Left renal pelvis (tissue), 4 donors: ENCODE measurements at places on chromosomes 4 and X.

- no peak for DNase-seq
These were observed 58.5 kb upstream of the NUDT6 start for GRCh38 chr4:122980860-122981259.

- no peak for DNase-seq
These were observed 102.6 kb upstream of the TENT5D start for GRCh38 chrX:80317646-80318045.

GRCh38 chr4:67894659-67895058 lies 10.9 kb upstream of the TMPRSS11D start:
- DNase-seq: no peak

DNA sequence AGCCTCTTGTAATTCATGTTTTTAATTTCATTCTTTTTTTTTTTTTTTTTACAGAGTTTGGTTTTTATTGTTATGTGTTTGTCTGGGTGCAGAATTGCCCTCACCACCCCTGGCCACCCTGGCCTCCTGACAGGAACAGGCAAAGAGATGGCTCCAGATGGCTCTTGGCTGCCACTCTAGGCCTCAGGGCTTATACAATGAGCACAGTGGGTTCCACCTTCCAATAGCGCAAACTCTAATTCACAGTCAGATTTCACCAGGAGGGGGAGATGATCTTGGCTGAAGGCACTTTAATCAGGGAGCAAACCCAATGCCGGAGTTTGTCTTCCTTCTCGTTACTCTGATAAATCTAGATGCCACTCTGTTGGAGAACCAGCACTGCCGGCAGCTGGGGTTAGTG lies 24.8 kb downstream of the CPE start:
- no peak for DNase-seq

DNA sequence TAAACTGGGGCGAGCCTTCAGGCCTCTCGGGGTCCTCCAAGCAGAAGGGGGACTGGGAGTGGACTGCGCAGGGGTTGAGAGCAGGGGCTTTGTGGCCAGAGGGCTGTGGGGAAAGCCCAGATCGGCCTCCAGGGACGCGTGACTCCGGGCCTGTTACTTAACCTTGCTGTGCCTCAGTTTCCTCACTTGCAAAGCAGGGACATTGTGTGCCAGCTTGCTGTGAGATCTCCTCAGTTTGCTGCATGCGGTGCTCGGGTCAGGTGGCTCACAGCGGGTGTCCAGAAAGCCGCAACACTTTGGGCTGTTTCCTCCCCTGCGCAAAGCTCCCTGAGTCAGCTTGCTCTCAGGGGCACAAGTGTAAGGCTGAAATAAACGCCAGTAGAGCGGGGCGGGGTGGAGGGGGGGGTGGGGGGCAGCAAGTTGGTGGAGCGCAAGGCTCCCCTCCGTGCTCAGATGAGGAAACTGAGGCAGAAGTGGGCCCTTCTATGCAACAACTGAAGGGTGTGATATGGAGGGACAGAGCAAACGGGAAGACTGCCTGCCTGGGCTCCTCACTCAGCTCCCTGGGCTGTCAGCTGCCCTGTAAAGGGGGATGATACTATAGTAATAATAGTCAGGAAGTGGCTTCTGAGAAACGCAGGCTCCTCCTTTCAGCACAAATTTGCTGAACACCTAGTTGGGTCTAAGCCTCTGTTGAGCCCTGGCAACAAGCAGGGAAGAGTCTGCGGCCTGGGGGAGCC lies 101.0 kb downstream of the HMX1 start:
- DNase-seq: no peak

DNA sequence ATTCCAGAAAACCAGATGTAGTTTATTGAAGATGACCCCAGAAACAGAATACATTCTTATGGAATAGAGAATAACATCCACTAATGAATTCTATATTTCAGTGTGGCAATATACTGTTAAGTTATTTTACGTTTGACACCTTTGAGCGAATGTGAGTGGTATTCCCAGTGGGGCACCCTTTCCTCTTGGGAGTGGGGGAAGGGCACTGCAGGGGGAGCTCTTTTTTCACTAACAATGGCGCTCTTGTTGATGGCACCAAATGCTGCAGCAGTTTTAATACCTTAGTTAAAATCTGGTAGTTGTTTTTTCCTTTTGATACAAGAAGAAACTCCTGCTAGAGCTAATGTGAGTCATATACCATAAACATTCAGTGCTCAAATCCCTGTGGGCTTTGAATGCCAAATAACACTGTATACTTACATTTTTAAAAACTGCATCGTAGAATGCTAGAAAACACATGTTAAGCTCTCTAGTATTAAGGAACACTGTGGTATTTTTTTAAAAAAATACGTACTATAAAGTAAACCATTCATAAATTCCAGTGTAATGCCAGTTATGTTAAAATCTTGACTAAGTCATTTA lies 178.5 kb downstream of the DCHS2 start:
- no peak for DNase-seq

DNA sequence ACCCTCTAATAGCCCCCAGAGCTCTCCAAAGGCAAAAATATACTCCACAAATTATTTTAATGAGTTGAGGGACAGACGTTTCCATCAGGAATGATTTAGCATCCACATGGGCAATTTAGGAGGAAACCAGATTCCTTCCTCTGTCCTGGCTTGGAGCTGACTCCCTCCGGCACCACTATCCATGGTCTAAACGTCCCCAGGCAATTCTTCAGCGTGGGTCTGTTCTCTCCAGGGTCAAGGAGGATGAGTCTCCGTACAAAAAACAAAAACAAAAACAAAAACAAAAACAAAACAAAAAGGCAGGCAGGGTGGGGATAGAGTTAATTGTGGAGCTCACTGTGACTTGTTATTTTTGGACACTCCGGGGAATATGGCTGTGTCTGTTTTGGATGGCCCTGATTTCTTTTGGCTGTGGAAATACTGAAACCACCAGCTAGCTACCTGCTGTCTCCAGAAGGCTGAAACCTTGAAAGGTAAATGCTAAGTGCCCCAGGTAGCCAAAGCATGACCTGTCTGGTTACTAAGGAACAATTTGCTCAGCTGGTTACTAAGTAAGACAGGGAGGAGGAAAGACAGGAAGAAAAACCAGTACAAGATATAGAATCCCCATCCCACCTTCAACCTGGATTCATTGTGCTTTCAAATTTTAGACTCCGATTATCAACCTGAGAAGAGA lies 419.1 kb upstream of the LCORL start:
- no peak for DNase-seq

GRCh38 chr4:145937971-145938611 lies 532 bp downstream of the ZNF827 start:
- no peak for DNase-seq

- no peak for DNase-seq
These were observed 63.6 kb downstream of the SPINK2 start for GRCh38 chr4:56757821-56758411.

DNA sequence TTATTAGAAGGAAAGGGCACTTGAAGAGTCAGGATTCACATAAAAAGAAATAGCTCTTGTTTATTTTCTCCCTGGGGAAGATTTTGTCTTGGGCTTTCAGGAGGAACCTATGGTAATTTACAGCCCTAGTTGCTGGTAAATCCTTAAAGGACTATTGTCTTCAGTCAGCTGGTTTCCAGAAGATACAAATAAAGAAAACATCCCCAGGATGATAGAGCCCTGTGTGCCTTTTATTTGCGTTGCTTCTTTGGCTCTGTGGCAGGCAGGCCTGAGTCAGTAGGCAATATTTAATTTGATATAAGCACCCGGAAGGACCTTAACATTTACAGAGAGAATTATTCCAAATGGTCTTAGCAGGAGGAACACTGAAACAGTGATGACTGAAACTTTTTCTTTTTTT lies 131.0 kb upstream of the SLC34A2 start:
- DNase-seq: no peak

DNA sequence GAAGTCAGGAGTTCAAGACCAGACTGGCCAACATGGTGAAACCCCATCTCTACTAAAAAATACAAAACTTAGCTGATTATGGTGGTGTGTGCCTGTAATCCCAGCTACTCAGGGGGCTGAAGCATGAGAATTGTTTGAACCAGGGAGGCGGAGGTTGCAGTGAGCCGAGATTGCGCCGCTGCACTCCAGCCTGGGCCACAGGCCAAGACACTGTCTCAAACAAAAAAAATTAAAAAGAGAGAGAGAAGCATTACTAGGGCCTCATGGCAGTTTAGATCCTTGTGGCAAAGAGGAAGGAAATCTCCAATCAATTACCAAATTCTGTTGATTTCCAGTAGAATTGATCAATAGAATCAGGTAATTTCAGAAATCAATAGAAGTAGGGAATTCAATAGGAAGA lies 16.8 kb upstream of the SLC34A2 start:
- no peak for DNase-seq

DNA sequence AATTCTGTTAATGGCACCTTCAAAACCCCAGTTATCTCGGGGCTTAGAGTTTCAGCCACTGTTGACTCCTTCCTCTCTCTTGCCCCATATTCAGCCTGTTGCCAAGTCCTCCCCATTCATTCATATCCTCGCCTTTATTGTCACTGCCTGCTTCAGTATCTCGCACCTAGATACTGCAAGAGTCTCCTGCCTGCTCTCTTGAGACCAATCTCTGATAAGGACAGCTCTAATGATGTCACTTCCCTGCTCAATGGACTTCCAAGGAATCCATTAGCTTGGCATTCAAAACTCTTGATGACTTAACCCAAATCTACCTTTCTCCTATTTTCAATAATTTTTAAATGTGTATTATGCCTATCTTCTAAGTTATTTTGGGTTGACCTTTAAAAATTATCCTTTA lies 1.1 kb upstream of the UBE2A start:
- DNase-seq: no peak

DNA sequence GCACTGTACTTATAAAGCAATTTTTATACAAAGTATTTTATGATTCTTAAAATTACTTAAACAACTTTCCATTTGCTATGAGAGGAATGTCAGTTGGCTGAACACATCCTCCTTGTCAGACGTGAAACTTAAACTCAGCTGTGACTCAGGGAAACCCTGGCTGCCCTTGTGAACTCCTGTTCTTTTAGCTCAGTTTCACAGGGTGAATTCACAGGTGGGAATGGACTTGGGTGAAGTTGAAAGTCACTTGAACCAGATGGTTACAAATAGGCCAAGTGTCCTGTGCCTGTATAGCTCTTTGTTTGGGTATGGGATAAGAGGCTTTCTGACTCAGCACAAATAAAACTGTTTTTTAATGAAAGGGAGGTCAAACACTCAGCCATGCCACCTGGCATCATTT lies 67.4 kb upstream of the FAM47B start:
- no peak for DNase-seq

GRCh38 chrX:115561605-115562479 lies 868 bp downstream of the PLS3 start:
- no peak for DNase-seq

DNA sequence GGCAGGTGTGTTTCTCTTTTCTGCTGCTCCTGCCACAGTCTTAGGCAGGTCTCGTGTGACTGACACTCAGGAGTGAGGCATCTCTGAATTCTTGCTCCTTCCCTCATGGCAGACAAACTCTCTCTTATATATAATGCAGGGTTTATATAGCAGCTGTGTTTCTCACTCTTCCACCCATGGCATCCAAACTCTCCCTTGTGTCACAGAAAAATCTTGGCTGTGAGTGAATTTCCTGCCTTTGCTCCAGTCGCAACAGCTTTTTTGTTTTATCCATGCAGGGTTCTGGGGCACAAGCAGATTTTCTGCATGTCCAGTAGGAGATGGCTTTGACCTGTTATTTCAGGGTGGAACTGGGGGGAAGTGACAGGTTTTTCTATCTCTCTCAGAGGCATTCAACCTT lies 1275.5 kb downstream of the ADGRL3 start:
- no peak for DNase-seq

GRCh38 chrX:129956145-129956544 lies 26.3 kb upstream of the BCORL1 start:
- no peak for DNase-seq
